Effector CD4-positive, alpha-beta T cell (primary cell): ENCODE measurements at places on chromosomes 11 and 22.

DNA sequence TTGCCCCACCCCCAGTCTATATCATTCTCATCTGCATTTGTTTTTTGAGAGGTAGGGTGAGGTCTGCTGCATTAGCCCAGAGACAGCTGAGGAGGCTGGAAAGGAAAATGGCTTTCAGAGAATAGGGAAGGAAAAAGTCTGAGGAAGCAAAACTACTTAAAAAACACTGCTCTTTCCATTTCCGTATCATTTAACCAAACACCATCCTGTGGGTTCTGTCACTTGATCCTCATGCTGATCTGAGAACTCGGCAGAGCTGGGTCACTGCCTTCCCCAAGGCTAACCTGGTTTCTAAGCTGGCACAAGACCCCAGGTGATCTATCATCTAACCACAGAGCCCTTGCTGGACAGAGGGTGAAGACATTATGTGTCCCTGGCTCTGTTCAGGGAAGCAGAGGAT is 1.2 kb downstream of the FOLR2 start:
- no peak for DNase-seq

GRCh38 chr11:72581067-72581466 is 93.2 kb downstream of the PDE2A start:
- no peak for DNase-seq

- DNase-seq: no peak
Observed at GRCh38 chr22:17882162-17882561, 107.9 kb upstream of the BID start.

DNA sequence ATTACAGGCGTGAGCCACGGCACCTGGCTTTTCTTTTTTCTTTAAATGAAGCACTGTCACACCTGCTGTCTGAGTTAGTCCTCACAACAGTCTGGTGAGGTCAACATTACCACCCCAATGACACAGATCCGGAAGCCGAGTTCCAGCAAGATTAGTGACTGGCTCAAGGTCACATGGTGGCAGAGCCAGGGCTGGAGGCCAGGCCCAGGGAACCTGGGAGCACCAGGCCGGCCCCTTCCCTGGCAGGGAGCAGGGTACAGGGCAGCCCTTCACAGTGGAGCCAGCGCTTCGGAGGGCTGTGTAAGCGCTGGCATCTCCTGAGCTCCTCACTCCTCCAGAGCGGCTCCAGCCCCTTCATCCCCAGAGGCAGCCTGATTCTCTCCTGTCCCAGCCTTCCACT is 118.7 kb downstream of the ST3GAL4 start:
- no peak for DNase-seq

DNA sequence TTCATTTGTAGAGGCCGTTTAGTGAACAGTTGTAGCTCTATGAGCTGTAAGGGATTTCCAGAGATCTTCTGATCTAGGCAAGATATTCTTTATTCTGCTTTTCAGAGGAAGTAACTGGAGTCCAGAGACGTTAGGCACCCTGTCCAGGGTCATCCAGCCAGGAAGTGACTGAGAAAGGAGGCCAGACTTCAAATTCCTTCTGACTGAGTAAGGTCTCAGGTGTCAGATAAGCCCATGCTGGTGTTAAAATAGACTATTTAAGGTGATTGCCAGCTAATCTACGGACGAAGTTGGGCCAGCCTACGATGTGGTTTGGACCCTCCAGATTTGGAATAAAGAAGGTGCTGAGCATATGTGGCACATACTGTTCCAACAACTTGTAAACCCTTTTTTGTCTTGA is 54.6 kb downstream of the GRIK4 start:
- no peak for DNase-seq

DNA sequence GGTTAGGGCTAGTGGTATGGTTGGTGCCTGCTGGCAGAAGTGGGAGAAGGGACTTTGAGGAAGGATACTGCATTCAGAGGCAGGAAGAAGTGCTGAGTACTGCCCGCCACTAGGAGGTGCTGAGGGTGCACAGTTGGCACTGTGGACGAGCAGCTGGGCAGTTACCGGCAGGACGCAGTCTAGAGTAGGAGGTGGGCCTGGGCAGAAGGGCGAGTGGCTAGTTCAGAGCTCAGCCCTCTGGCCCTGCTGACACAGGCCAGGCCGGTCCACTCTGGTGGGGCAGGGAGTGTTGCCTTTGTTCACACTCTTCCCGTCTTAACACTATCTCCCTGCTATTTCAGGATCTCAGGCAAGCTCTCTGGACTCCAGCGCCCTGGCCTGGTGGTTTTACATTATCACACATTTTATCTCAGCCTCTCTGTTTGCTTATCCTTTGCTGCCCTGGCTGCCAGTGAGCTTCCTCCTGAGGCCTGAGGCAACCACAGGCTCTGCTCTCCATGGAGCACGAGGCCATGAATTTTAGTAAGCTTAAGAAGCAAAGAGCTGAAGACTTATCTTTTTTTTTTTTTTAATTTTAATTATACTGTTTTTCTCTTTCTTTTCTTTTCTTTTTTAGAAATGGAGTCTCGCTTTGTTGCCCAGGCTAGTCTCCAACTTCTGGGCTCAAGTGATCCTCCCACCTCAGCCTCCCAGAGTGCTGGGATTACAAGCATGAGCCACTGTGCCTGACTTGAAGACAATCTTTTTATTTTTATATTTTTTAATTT is 26.9 kb downstream of the SNAP29 start:
- no peak for DNase-seq

GRCh38 chr22:39106326-39106725 is 9.3 kb downstream of the APOBEC3H start:
- no peak for DNase-seq

- no peak for DNase-seq
Observed at GRCh38 chr11:34495239-34495723, 18.3 kb downstream of the ELF5 start.

DNA sequence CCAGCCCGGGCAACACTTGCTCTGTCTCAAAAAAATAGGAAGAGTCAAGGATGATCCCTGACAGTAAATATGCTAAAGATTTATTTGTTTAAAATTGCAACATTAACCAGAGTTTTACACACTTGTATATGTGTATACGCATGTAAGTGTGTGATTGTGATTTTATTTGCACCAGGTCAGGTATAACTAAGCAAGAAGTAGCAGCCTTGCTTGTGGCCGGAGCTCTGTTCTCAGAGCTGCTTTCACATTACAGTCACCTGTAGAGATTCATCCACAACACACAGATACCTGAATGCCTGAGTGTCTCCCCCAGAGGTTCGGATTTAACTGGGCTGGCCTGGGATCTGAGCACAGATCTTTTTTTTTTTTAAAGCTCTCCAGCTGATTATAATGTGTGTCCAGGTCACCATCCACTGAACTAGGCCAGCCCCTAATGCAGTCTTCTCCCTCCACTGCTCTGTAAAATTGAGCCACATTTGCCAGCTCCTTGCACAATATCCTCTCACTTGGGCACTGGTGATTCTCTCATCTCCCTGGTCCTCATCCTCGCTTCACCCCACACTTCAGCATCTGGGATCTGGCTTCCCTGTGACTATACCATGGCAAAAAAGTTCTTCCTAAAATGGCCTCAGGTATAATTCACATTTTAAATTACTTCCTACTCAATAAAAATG is 48.3 kb downstream of the LIF start:
- no peak for DNase-seq
